ENCODE measurements at places on chromosomes 13 and 19.

DNA sequence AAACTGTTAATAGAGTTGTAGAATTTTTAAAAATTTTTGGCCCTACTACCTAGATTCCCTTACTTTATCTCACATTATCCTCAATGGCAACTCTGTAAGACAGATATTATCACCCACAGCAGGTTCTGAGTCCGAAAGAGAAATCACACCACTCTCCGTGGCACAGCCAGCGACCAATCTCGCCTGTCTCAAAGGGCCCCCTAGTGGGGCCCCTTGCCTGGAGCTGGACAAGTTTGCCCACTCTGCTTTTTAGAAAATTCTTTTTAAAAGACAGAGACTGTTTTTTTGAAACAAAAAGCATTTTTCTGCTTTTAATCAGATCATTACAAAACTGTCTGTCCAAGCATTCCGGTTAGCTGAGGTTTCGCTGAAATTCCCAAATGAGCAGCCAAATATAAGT lies 21.7 kb downstream of the PHF11 start:
- DNase-seq = no peak

DNA sequence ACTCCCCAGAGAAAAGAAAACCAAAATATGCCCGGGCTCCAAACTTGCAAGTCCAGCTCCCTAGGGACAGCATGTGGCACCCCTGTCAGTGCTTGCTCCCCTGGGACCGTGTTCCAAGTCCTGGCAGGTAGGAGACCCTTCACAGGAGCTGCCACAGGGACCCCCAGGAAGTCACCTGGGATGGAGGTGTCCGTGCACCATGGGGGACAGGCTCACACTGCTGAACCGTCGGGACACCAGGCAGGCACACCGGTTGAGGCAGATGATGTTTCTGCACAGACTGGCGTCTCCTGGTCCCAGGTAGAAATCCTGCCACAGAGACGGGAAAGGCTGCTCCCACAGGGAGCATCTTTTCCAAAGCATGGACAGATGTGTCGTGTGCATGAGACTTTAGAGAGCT lies 11.7 kb upstream of the PROZ start:
- no peak for DNase-seq

DNA sequence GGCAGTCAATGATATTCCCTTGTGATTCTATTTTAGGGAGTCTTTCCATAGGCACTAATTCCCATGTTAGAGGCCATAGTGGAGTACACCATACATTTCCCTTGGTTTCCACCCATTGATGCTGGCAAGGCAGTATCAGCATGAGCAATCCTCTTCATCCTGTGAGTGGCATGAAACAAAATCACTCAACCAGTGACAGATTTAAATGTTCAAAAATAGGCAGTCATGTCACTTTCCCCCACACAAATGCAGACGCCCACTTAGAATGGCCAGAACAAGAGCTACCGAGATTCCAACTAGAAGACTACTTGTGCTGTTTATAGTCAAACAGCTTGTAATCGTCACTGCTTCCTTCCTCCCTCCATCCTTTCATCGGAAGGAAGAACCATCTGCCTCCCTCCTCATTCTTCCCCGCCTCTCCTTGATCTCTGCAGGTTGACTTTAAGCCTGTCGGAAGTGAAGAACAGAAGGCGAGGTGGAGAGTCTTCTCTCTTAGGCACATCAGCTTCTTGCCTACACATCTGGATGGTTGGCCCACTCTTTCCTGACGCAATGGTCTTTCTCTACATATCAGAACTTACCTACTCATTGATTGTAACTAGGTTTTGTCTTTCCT lies 22.6 kb downstream of the RASL11A start:
- no peak for DNase-seq

DNA sequence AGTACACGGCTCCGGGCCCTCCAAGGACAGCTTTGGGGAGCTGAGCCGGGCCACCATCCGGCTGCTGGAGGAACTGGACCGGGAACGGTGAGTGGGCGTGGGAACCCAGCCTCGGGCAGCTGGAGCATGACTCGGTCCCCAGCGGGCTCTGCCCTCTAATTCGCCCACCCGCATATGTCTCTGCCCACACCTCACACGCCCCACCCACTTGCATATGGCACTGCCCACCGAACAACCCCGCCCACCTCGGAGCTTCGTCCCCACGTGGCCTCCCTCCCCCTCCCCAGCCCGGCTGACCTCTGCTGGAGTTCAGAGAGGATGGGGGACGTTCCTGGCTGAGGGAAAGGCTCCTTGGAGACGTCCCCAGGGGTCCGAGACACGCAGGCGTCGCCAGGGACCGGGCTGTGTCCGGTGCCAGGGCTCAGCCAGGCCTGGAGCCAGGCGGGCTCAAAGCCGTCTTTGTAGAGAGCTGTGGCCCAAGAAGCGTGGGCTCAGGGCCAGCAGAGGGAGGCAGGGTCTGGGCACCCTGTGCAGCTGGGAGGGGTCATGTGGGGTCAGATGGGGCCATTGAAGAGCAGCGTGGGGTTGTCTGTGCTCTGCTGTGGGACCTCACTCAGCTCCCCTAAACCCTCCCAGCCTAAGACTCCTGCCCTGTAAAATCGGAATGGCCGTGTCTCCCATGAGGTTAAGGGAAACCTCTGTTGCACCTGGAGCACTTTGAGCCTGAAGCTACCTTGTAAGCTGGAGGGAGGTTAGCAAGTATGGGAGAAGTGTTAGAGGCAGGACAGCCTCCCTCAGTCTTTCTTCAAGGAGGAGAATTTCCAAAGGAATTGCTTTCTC lies 3.8 kb downstream of the APC2 start:
- no peak for DNase-seq

GRCh38 chr13:86052141-86052540 lies 252.9 kb upstream of the SLITRK6 start:
- no peak for DNase-seq

DNA sequence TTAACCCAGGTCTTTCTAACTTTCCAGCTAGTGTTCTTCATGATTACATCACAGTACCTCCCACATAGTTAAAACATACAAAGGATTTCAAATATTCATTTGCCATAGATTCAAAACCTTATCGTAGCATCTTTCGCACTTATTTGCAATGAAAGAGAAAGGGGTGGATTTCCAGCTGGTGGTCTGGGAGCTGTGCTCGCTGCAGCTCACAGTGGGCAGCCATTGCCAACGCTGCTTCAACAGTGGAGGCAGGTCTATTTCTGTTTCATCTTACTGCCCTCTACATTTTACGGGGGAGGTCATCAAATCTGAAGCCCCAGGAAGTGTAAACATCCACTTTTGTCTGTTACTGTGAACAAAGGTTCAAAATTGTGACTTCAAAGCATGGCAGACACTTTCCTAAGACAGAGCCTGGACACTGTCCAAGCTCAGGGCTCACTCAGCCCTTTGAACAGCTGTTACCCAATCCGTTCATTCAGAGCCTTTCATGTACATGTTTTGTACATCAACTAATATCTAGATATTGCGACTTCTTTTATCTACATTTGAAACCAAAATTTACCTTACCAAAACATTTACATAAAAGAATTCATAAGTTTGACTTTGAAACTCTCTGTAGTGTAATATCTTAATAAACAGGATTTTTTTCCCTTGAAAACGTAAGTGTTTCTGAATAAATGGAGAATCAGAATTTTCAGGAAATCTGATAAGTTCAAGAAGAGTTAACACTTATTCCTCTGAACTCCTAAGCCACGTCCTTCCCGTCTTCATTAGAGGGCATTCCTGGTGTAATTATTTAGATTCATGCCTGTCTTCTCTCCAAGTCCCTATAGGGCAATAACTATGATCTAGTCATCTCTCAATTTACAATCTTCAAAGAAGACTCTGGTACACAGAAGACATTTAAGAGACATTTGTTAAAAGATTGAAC lies 25.1 kb downstream of the STARD13 start:
- DNase-seq = no peak

- no peak for DNase-seq
Observed at GRCh38 chr13:67225252-67226159, 4.6 kb downstream of the PCDH9 start.

DNA sequence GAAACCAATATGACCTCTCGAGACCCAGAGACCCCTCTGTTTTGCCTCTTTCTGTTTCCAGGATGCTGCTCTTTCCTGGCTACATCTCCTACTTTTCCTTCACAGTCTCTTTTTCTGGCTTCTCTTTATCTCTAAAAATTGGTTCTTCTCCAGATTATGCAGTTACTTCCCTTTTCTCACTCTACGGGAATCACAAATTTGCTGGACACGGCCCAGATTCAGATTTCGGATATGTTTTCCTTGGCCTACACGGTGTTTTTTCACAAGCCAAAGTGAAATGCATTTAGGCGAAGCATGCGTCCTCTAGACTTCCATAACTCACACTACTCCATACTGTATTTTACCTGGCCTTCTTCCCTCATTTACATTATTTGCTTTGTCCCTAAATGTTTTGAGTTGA lies 214.7 kb upstream of the MIR17HG start:
- DNase-seq = no peak
